Stimulated activated CD4-positive, alpha-beta T cell treated with anti-CD3 and anti-CD28 coated beads, Interleukin-15, amount 100 ng/mL, for 24 hours (primary cell): ENCODE measurements at places on chromosomes 1 and 21.

- DNase-seq = no peak
Measured at GRCh38 chr1:75237316-75237715, 103.1 kb downstream of the LHX8 start.

GRCh38 chr1:58094221-58094620, 452.3 kb downstream of the OMA1 start:
- no peak for DNase-seq

GRCh38 chr1:173467426-173467825, 9.7 kb upstream of the PRDX6 start:
- no peak for DNase-seq

GRCh38 chr21:46002841-46003574, 21.4 kb downstream of the COL6A1 start:
- no peak for DNase-seq

DNA sequence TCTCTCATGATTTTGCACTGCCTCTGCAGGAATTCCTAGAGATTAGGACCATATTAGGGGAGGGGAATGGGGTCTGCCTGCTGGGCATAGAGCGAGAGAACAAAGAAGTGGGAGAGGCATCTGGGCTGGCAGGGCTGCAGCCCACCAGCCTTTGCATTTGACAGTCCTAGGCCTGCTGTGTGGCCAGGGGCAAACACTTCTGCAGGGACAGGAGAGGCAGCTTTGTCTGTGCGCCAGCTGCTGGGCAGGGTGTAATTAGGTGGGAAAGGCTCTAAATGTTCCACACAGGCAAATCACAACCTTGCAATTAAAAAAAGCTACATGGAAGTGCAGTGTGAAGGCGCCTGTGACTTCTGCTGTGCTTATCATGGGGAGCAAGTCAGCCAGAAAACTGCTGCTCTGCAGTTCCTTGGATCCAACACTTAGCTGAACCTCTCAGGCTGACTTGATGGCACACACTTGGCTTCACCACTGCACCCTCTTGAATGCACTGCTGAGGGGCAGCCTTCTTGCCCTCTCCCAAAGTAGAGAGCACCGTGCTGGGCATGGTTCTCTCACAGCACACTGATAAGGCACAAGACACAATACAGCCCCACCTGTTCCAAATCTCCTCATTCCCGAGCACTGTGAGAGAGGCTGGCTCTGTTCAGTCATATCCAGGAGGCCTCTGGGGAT, 73.6 kb upstream of the TLR5 start:
- no peak for DNase-seq

DNA sequence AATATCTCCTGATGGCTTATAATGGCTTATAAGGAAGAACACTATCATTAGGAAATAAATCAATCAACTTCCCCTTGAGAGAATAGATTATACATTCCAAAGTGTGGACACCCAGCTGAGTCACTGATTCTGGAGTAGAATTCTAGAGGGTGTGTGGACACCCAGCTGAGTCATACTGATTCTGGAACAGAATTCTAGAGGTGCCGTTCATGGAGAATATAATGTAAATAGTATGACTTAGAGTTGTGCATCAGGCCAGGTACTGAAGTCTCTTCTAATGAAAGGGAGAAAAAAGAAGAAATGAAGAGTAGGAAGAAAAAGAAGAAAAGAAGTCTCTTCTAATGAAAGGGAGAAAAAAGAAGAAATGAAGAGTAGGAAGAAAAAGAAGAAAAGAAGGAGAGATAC, 2.4 kb upstream of the USP33 start:
- no peak for DNase-seq

GRCh38 chr1:67710417-67710816, 25.4 kb downstream of the GADD45A start:
- DNase-seq = no peak

DNA sequence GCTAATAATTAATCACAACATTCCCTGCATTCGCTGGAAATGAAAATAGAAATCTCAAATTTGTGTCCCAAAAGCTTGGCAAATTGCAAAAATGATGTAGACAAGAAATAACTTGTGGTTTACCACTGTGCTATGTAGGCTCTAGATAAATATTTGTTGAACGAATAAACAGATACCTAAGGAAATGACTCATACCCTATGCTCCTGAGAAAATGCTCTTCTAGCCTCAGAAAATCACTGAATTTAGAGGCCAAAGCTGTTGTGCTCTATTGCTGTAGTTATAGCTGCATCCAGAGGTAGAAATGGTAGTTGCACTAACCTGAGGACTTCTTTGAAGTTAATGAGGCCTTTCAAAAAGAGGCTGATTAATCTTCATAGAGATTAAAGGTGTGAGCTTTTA, 142.0 kb upstream of the ZNHIT6 start:
- DNase-seq = no peak

- no peak for DNase-seq
Measured at GRCh38 chr1:117370509-117370908, 3.3 kb downstream of the MAN1A2 start.

DNA sequence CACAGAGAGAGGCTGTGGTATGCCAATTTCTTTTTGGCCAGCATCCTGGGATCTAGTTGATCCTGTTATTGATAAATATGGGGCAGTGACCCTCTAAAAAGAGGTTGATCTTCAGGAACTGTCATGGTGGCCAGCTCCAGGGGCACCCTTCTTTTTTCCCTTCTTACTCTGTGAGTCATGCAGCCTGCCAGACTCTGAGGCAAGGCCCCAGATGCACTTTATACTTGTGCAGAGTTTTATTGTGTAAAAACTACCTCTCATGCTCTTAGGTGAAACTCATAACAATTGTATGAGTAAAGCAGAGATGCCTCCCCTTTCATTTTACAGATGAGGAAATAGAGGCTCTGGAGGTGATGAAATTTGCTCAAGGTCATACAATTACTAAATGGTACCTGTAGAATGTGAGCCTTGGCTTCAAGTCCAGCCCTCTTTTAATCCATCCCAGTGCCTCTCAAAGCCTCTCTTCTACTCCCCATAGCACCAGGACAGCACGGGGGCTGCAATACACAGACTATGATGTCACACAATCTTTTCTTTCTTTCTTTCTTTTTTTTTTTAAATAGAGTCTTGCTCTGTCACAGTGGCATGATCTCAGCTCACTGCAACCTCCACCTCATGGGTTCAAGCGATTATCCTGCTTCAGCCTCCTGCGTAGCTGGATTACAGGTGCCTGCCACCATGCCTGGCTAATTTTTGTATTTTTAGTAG, 387.8 kb downstream of the KCNH1 start:
- DNase-seq = no peak

GRCh38 chr1:55010194-55010886, 11.6 kb downstream of the BSND start:
- DNase-seq = no peak

GRCh38 chr1:19910650-19911049, 12.8 kb downstream of the PLA2G2E start:
- no peak for DNase-seq

DNA sequence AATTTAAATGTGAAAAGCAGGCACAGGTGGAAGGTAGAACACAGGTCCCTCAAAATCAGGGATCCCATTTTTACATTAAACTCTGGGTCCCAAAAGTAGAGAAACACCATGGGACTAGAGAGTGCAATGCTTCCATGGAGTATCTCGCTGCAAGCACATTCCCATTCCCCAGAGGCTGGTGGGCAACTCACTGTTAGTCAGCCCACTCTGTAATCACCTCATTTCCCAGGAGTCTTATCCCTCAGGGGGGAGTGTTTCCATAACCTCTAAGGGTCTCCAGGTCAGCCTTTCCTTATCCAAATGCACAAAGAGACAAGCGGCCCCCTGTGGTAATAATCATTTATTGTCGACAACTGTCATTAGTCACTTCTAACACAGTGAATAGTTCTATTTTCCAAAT, 490.1 kb upstream of the LRRC7 start:
- DNase-seq = no peak
